Mucosa of descending colon (tissue), 3 donors: ENCODE measurements at places on chromosomes 4 and X.

GRCh38 chrX:39667736-39668482 lies 429.8 kb downstream of the BCOR start:
- DNase-seq, result no peak

DNA sequence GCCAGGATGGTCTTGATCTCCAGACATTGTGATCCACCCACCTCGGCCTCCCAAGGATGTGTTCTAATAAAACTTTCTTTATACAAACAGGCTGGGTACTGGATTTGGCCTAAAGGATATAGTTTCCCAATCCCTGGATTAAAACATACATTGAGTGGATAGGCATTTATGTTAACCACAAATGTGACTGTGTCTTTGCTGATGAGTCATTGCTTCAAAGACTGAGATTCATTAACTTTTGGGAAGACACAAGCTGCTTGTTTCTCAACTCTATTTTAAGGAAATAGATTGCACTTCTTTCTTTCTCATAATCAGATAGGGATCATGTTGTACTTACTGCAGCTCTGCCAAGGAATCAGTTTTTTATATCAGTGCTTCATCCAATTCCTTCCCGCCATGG lies 131.3 kb upstream of the AGA start:
- no peak for DNase-seq

DNA sequence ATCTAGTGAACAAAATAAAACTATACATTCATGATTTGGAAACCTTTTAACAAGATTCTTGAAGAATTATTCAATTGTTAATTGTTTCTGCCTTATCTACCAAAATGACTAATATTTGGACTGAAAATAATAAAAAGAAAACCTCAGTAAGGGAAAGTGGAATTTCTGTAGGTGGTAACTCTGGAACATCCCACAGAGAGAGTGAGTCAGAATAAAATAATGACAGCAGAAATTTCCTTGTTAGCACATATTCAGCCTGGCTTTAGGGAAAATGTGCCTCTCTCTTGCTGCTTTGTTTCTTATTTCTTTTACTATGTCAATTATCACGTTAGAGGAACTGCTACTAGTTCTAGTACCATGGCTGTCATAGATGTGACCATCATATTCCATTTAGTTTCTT lies 421.5 kb upstream of the GNPDA2 start:
- DNase-seq, result no peak

GRCh38 chr4:61350932-61351331 lies 150.8 kb downstream of the ADGRL3 start:
- no peak for DNase-seq

GRCh38 chr4:110475881-110476818 lies at the start of gene ENPEP:
TSS of gene ENPEP (plus strand) at chr4:110476155. CDS start at chr4:110476415, 260 bp downstream.
- DNase-seq, result no peak

- no peak for DNase-seq
Measured at GRCh38 chrX:87896057-87896456, 378.5 kb downstream of the KLHL4 start.

GRCh38 chr4:113461281-113461680 lies 300.3 kb downstream of the CAMK2D start:
- DNase-seq, result no peak

DNA sequence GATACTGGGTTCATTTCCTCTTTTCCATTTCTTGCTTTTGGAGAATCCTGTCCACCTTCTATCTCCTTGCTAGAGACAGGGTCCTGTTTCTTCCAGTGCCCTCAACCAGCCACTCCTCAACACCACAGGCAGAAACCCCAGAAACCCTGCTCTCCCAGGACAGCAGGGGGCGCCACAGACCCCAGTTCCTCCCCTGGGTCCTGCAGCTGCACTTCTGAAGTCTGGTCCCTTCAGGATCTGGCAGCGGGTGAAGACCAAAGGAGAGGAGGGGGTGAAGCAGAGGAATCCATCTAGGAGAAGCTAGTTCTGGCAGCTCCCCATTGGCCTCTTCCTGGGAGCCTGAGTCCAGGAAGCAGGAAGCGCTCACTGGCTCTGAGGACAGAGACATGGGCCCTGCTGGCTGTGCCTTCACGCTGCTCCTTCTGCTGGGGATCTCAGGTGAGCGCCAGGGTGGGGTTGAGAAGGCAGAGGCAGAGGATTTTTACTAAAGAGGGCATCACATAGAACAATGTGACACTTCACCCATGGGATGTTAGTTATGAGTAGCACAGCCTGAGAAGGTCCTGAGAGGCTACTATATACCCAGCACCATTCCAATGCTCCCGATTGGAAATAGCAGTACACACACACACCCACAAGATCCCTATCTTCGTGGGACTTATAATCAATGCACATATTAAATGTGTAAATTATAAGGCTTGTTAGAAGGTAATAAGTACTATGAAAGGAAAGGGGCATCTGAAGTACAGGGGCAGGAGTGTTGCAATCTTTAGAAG lies at the start of gene PRSS48:
TSS of gene PRSS48 (plus strand) at position 375 of the 776 bp plus-strand sequence. CDS start at position 387, 12 bp downstream.
- peak; percentile 85 for DNase-seq

- DNase-seq, result no peak
Measured at GRCh38 chr4:14592950-14593349, 409.3 kb upstream of the CPEB2 start.

- DNase-seq, result no peak
Measured at GRCh38 chr4:108570993-108571569, 49.3 kb upstream of the RPL34 start.

GRCh38 chrX:114508756-114509155 lies 75.1 kb upstream of the HTR2C start:
- no peak for DNase-seq

GRCh38 chr4:97866821-97867556 lies 276.3 kb downstream of the STPG2 start:
- no peak for DNase-seq

GRCh38 chr4:37268319-37268718 lies 23.8 kb downstream of the NWD2 start:
- no peak for DNase-seq

DNA sequence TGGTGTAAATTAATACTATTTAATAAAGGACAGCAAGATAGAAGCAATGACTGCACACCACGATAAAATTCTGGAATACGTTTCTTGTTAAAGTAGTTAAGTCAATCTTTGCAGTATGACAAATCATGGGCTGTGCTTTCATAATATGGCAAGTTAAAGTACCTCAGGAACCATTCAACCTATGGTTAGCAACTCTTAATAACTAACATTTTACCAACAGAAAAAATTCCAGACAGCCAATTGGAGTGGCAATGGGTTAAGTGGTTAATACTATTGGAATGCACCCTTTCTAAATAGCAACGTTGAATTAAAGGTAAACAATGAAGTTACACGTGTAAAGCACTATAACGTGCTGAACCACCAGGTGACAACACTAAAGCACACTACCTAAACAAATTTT lies 72.4 kb upstream of the ZCCHC13 start:
- no peak for DNase-seq

DNA sequence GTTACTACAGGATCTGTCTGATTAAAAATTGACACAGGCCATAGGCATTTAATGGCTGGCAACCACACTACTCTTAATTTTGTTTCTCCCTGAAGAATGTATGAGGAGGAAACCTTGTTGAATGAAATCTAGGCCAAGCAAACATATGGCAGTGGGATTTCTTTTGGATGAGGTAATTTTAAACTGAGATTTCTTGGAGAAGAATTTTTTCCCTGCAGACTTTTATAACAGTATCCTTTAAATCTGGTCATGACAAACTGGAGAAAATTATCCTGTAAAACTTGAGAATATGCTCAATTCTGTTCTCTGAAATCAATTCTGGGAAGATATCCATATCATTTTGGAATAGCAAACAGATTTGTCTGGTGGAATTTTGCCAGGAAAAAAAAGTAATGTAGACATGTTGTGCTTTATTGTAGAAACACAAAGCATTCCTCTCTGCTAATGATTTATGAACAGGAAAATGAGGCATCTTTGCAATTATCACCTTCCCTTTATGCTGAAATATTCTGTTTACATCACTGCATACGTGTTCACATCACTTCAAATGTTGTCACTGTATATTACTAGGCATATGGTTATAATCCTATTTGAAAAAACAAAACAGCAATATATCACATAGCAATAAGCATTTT lies 108.3 kb upstream of the ARSJ start:
- no peak for DNase-seq

- DNase-seq, result peak; percentile 53
Measured at GRCh38 chr4:74543231-74543781, 98.4 kb downstream of the AREG start.

DNA sequence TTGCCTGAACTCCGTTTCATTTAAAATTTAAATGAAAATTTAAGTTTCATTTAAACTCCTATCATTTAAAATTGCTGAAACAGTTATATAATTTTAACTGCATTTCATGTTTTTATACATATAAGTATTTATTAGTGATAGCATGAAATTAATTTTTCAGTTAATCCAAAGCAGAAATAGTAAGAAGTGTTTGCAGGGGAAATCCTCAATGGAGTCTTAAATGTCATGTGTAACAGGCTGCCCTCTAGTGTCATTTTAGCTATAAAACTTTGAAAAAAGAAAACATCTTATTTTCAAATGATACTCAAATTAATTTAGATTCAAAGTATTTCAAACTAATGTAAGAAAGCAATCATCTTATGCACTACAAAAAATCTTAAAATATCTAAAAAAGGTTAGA lies 27.2 kb downstream of the TAPT1 start:
- no peak for DNase-seq

GRCh38 chr4:117907646-117908045 lies 126.6 kb upstream of the NDST3 start:
- DNase-seq, result no peak

GRCh38 chr4:105933083-105933482 lies 37.8 kb downstream of the NPNT start:
- DNase-seq, result no peak

- no peak for DNase-seq
Measured at GRCh38 chrX:68694435-68695205, 47.2 kb downstream of the STARD8 start.

DNA sequence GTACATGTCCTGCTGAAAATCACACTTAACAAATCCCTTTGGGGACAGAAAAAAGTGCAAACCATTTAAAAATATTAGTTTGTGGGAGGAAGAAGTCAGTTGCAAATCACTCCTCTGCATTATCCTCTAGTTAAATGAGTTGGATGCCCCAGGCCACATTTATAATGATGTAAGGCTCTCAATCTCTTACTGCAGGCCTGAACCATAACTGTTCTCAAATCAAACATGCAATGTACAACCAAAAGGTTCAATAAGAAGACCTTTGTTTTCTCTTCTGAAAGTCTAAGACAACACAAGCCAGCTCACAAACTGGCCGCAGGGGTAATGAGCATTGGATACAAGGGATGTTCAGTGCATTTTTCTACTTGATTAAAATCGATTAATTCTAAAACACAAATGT lies 39.7 kb downstream of the IGFBP7 start:
- no peak for DNase-seq

DNA sequence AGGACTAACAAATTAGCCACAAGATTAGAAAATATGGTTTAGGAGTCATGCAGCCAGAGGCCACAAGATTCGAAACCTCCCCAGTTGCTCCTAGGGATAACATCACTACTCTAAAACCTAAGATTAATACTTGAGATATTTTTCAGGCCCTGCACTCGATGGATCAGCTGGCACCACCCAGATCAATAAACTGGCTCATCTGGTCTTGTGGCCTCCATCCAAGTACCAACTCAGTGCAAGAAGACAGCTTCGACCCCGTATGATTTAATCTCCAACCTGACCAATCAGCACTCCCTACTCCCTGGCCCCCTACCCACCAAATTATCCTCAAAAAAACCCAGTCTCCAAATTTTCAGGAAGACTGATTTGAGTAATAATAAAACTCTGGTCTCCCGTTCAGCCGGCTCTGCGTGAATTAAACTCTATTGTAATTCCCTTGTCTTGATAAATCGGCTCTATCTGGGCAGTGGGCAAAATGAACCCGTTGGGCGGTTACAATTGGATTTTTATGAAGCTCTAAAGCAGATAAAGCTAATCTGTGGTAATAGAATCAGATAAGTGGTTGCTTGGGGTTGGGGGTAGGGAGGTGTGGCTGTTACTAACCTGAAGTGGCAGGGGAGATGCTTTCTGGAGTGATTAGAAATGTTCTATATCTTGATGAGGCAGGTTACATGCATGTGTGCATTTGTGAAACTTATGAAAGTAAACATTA lies 91.8 kb upstream of the ATXN3L start:
- DNase-seq, result no peak

GRCh38 chr4:151931563-151931962 lies 170.8 kb upstream of the GATB start:
- DNase-seq, result no peak

- DNase-seq, result no peak
Measured at GRCh38 chrX:10177601-10178000, 20.8 kb downstream of the CLCN4 start.

GRCh38 chrX:24148535-24149350 lies 786 bp upstream of the ZFX start:
- no peak for DNase-seq

DNA sequence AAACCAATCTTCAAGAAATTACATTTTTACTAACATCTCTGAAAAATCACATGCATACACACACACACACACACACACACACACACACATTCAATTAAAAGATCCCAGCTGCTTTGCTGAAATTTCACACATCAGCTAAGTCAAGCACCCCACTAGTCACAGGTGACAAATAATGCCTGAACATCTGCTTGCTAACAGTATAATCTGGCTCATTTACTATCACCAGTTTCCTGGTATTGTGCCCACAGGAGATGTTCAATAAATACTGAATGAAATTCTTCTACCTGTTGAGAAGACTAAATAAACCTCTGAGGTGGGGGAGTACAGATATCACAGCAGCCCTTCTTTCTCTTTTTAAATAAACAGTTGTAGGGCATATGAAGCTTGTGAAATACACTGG lies 994.0 kb downstream of the ARAP2 start:
- no peak for DNase-seq
